AG10803 (cell line): ENCODE measurements at places on chromosomes 7 and 10.

DNA sequence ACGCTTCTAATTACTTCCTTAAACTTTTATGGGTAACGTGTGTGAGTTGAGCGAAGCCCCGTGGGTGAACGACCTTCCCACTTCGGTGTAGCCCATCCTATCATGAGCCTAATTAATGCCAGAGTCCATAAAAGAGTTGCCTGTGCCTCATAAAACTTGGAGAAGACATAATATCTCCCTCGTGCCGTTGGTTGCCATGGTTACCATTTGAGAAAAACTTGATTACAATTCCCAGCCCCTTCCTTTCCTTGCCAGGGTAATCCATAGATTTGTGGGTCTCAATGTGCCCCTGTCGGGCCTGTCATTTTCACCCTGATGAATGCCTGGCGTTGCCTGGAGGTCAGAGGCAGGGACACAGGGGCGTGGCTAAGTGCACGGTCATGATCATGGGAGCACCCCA is 127.1 kb downstream of the GLRX3 start:
- DNase-seq: no peak

DNA sequence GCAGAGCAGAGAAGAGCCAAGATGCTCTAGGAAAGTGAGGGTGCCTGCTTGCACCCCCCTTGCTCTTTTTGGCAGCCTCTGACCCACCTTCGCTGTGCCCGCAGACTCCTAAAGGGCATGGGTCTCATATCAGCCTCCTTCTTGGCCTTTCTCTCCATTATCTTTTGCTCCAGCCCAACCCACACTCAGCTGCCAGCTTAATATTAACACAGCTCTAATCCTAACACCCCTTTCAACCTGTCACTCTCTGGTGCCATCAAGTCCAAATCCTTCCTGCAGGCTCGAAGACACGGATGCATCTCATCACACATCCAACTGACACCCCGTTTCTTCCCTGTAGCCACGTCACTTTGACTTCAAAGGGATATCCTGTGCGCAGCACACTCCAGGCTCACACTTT is 171.6 kb upstream of the AUTS2 start:
- DNase-seq: no peak

- no peak for DNase-seq
Measured at GRCh38 chr7:106246902-106247711, 37.7 kb downstream of the NAMPT start.

DNA sequence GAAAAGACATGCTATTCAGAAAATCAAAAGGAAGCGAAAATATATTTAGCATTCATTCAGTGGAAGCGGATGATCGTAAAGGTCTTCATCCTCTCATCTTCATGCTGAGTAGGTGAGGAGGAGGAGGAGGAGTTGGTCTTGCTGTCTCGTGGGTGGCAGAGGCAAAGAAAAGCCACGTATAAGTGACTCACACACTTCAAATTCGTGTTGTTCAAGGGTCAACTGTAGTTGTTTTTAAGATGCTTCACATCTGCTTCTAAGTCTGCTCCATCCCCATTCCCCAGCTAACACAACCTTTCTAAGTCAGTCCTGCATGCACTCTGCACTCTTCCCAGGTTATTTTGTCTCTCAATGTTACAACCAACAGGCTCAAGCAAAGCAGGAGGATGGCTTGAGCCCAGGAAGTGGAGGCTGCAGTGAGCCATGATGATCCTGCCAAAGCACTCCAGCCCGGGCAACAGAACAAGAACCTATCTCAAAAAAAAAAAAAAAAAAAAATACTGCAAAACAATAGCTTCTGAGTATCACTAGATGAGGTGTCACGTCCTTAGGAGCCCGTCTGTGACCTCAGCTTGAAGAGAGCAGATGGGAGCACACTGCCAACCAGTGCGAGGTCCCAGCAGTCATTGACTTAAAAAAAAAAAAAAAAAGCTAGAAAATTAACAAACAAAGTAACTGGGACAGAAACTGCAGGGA is 70.5 kb downstream of the SFMBT2 start:
- DNase-seq: no peak

GRCh38 chr10:30639946-30640786 is 10.6 kb upstream of the LYZL2 start:
- peak; percentile 69 for DNase-seq

DNA sequence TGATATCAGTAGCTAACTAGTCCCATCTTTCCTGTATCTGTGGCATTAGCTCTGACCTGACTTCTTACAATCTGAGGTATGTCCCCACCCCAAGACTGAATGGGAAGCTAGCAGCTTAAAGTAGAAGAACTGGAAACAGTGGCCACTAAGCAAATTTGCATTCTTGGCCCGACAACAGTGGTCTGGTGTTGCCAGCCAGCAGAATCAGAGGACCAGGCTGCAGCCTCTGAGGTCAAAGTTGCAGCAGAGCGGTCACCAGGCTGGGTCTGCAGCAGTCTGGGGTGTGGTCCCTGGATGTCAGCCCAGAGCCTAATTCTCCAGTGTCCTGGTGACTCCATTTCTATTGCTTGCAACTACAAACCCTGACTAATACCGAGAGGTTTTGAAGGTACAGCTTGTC is 26.3 kb downstream of the FAM107B start:
- DNase-seq: no peak

GRCh38 chr7:24959735-24960485 is 20.1 kb downstream of the OSBPL3 start:
- DNase-seq: no peak

- DNase-seq: peak; percentile 34
Measured at GRCh38 chr10:24419066-24419465, 210.1 kb downstream of the KIAA1217 start.

DNA sequence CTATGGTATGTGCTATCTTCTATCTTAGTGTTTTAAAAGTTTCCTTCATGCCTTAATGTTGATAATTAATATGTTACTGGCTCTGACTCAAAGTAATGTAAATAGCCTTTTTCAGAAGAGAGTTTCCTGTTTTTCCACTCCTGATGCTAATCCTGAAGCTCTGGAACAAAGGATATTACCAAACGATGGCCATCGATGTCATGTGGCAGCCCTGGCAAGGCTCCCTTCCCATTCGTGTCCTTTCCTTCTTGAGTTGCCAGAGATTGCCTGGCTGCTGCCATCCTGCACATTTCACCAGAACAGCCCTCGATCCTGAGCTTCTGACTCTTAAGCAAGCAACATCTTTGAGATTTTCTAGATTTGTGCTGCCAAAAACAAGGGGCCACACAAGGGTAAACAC is 46.0 kb downstream of the RNF133 start:
- no peak for DNase-seq

DNA sequence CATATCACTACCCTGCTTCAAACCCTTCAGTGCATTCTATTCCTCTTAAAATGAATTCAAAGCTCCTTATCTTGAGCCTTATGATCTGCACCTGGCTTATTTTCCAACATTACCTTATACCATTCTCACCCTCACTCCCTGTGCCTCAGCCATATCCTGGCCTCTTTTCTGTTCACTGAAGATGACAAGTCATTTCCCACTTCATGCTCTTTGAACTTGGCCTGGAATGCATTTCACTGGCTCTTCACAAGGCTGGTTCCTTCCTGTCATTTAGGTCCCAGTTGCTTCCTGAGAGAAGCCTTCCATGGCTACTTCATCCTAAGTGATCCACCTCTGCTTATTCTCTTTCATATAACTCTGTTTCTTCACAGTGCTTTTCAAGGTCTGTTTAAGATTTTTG is 3.2 kb upstream of the LIPF start:
- DNase-seq: no peak

GRCh38 chr7:101171442-101171837 is 6.1 kb upstream of the VGF start:
- DNase-seq: no peak

DNA sequence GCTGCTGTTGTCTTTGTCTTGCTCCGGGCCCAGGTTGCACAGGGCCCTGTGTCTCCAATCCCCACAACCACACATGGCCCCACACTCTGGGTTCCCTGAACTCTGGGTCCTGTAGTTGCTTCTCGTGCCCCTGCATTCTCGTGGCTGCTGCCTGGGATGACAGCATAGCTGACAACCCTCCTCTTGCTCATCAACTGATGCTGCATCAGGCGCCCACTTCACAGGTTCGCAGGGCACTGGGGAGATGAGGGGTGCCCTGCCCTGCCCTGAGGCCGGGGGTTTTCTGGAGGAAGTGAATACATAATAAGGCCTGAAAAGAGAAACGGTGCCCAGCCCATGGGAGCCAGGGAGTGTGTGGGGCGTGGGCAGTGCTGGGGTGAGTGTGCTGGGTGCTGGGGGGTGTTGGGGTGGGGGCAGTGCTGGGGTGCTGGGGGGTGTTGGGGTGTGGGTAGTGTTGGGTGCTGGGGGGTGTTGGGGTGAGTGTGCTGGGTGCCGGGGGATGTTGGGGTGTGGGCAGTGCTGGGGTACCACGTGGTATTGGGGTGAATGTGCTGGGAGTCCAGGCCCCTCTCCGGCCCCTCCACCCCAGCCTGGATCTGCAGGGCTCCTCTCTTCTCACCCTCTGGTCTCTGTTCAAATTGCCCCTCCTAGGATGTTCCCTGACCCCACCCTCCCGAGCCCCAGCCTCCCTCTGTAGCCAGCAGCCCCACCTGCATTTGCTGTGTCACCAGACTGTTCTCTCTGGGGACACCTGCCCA is 2.0 kb upstream of the MTG1 start:
- DNase-seq: no peak

- peak; percentile 26 for DNase-seq
Measured at GRCh38 chr7:71480791-71481190, 348.8 kb downstream of the GALNT17 start.

DNA sequence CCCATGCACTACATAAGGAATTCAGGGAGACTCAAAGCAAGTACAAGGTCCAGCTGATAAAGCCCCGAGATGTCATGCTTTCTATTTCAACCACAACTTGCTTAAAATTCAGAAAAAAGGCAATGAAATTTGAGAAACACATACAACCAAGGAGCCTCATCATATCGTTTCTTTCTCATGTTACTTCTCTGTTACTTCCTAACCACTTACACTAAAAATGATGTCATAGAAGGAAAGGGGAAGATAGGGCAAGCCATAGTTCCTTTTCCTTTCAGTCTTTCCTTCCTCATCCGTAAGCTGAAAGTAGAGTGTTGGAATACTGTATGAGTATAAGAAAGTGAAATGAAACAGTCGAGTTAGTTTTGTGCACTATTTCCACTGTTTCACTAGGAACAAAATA is 27.9 kb upstream of the CDK14 start:
- no peak for DNase-seq
